ENCODE measurements at places on chromosomes 3 and 15. TPM values are rescaled to one million over a fixed set of nuclear protein-coding genes. Genes with fewer than 3 reads are reported as not detected.

The OXTR gene
- total RNA-seq, result 150 TPM

The SLC28A2 gene
- total RNA-seq, result not detected

The THUMPD3 gene
- total RNA-seq, result 24.4 TPM

The PLA2G4E gene
- not detected for total RNA-seq

The MAP6D1 gene
- not detected for total RNA-seq

The BFSP2 gene
- total RNA-seq, result not detected

The CACNA2D3 gene
- total RNA-seq, result not detected

The GAP43 gene
- total RNA-seq, result 0.21 TPM

The BLM gene
- 0.11 TPM for total RNA-seq

The OR5H6 gene
- not detected for total RNA-seq

The GADL1 gene
- not detected for total RNA-seq

The PTPRG gene
- 129 TPM for total RNA-seq

The PRR20G gene
- total RNA-seq, result not detected

The AP4E1 gene
- 5.2 TPM for total RNA-seq

The AP3B2 gene
- total RNA-seq, result not detected

The DUOX2 gene
- total RNA-seq, result 2.3 TPM

The TRAT1 gene
- total RNA-seq, result 3.7 TPM

All from ascending aorta (tissue), 2 donors.